Spinal cord (tissue), 10 donors: ENCODE measurements at places on chromosomes 7 and 10.

- no peak for DNase-seq
Observed at GRCh38 chr10:128549101-128549608, 422.9 kb upstream of the MKI67 start.

DNA sequence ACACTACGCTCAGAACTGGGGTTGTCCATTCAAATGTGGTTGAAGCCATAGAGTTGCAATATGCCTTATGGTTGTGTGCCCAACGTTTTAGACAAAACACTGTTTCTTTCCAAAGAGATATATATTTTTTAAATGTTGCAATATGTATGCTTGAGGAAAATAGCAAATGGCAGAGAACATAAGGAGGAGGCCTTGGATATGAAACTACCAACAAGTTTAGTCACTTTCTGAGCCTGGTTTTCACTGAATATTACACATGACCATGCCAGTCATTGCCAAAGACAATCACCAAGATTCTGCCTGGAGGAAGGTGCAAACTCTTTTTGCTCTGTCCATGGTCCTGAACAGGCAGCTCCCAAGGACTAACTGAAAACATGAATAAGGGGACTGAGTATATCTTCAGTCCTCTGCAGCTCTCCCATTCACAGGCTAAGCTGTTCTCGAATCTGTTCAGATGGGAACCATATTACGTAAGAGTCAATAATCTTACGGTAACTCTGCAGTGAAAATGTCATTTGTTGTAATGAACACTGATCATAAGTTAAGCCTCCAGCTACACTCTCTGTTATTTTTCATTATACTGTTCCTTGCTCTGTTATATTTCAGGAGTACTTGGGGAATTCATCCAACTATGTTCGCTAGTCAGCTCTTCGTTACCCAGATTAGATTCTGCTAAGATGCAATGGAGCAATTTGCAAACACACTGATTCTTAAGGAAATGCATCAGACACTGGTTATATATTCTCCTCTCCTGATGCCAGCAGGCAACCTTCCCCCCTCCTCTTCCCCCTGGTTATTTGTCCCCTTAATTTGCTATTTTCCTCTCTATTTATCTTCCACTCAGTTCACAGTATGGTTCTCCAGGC, 90.7 kb upstream of the C1QL3 start:
- no peak for DNase-seq

DNA sequence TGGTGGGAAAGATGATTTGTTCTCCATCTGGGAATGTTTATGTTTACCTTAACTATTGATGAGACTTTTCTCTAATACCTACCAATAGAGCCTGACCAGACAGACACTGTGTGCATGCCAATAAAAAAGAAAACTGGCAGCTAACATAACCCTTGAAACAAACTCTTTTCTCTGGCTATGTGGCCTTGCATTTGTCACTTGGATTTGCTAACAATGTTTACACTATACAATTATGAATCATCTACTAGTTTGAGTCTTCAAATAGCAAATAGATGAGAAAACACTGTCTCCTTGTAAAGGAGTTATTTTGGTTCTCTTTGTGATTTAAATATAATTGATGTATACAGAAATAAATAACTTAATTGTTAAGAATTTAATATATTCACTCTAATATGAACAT, 273.1 kb downstream of the SEMA3D start:
- no peak for DNase-seq

DNA sequence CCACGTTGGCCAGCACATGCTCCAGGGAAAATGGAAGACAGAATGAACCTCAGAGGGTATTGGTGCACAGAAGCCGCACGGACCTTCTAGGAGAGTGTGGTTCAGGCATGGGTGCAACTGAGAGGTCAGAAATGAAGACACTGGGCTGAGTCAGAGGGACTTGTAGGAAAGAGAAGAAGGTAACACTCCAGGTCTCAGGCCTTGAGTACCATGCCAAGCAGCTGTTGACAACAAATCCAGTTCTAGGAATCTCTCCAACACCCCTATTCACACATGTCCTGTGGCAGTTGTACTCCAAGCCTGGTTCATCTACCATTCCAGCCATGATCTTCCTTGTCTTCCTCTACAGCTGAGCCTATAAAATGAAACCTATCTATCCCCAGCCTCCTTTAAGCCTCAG, 251.6 kb downstream of the USP6NL start:
- DNase-seq: no peak

DNA sequence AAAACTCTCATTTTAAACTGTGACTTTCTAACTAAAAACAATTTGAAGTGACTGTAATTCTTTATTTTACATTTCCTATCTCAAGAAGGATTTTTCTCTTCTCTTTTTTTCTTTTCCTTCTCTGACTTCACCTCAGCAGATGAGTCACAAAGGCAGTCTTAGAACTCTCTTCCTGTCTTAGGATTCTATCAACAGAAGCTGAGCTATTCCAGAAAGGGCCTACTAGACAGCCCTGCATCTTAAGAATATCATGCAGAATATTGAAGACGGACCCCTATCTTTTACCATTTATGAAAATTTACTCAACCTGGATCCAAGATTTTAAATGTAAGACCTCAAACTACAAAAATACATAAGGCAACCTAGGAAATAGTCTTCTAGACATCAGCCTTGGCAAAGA, 365.7 kb upstream of the SEMA3C start:
- DNase-seq: no peak

- no peak for DNase-seq
Observed at GRCh38 chr7:22783421-22783820, 39.2 kb downstream of the TOMM7 start.

DNA sequence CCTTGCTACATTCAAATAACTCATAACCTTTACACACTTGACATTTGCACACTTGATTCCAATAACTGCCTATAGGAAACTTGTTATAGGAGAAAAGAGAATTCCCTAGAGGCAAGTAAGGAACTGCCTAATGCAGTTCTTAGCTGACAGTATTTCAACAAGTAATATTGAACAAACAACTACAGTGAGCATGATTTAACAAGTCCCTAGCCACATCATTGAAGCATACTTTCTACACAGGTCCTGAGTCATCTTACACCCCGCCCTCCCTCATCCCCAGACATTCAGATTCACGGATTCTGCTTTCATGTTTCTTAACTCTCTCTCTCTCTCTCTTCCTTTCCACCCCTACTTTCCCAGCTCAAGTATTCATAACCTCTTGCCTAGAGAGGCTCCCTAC, 153.5 kb downstream of the LSM5 start:
- no peak for DNase-seq
